Naive thymus-derived CD4-positive, alpha-beta T cell (primary cell): ENCODE measurements at places on chromosomes 12 and 14.

DNA sequence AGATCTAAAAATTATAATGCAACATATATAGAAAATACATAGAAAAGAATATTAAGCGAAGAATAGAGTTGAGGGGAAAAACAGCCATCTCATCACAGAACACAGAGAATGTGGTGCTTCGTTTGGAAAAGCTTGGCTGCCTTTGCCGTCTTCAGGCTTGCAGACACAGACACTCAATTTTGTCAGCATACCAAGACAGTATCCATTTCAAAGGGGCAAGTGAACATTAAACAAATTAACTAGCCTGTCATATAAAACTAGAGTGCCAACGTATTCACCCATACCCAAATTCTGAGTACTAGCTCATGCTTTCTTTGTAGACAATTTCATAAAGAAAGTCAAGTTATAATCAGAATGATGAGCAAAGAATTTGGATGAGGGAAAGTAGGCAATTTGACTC, 40.5 kb downstream of the DMAC2L start:
- no peak for DNase-seq
- no peaks in the 10 kb centered on the region for H3K4me1 ChIP-seq
- H3K36me3 ChIP-seq, result peaks cover under 1% of the 10 kb centered on the region
- no peaks in the 10 kb centered on the region for H3K27me3 ChIP-seq
- no peak overlapping the region for H3K27ac ChIP-seq
- no peak overlapping the region for H3K4me3 ChIP-seq

- no peaks in the 10 kb centered on the region for H3K36me3 ChIP-seq
- no peak overlapping the region for H3K27ac ChIP-seq
- H3K27me3 ChIP-seq, result no peaks in the 10 kb centered on the region
- no peak overlapping the region for H3K4me3 ChIP-seq
- no peaks in the 10 kb centered on the region for H3K4me1 ChIP-seq
These were observed 1143.6 kb downstream of the TMEM121 start for GRCh38 chr14:106670011-106670410.

- H3K36me3 ChIP-seq, result no peaks in the 10 kb centered on the region
- H3K27ac ChIP-seq, result no peak overlapping the region
- no peak for DNase-seq
- no peaks in the 10 kb centered on the region for H3K4me1 ChIP-seq
- no peak overlapping the region for H3K4me3 ChIP-seq
These were observed 144.5 kb upstream of the DCN start for GRCh38 chr12:91327131-91327530.

DNA sequence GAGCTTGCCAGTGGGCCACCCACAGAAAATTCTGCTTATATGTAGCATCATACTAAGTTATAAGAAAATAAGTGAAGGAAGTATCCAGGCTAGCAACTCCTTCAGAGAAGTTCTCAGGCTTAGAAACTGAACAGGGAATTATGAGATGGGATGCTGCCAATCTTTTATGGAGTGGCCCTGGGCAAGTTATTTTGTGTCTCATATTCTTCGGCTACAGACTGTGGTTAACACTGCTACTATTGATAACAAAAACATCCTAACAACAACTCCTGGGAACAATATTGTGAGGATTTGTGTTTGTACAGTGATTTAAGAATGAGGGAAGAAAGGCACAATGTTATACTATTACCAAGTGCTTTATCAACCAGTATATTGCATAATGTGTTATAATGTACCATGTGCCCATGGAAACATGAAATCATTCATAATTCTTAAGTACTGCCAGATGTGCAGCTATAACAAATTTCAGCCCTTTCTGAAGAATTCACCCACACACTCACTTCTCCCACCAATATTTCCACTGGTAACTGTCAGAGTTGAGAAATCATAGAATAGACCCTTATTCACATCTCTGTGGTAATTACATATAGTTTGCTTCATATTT, 113.3 kb upstream of the SOX5 start:
- H3K36me3 ChIP-seq, result no peaks in the 10 kb centered on the region
- no peaks in the 10 kb centered on the region for H3K4me1 ChIP-seq
- no peak overlapping the region for H3K4me3 ChIP-seq
- no peaks in the 10 kb centered on the region for H3K27me3 ChIP-seq
- no peak overlapping the region for H3K27ac ChIP-seq

DNA sequence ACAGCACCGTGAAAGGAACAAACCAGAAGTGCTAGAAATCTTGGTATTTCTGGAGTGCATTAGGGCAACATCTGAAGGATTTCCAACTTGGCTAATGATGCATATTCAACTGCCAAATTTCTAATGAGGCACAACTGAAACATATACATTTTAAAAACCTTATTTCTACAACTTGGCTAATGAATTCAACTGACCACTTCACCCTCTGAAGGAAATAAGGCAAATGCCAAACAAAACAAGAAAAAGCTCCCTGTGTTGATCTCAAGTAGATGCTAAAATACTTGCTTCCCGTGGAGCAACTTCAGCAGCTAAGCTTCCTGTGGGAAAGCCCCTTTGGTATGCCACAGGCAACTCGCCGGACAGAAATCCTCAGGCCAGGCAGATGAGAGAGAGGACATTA, 167.1 kb downstream of the TTC7B start:
- H3K4me3 ChIP-seq, result no peak overlapping the region
- no peaks in the 10 kb centered on the region for H3K27me3 ChIP-seq
- no peaks in the 10 kb centered on the region for H3K4me1 ChIP-seq
- H3K36me3 ChIP-seq, result no peaks in the 10 kb centered on the region
- no peak for DNase-seq

DNA sequence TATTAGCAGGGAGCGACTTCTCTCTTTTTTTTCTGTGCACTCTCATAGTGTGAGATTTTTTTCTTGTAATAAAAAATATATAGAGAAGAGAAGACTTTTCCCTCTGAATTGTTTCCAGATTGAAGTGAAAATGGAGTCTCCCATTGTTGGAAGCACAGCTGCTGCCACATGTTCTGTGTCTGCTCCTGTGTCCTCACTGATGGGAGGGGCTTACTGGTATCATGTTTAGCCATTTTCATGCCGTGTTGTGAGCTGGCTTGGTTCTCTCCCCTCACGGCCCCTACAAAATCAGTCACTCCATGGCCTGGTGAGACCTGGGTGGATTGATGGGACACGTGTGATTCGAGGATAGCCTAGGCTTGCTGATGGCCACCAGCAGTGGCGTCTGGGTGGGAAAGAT, 379.7 kb upstream of the DDHD1 start:
- H3K27me3 ChIP-seq, result no peaks in the 10 kb centered on the region
- H3K4me3 ChIP-seq, result no peak overlapping the region
- DNase-seq, result no peak
- H3K27ac ChIP-seq, result no peak overlapping the region

DNA sequence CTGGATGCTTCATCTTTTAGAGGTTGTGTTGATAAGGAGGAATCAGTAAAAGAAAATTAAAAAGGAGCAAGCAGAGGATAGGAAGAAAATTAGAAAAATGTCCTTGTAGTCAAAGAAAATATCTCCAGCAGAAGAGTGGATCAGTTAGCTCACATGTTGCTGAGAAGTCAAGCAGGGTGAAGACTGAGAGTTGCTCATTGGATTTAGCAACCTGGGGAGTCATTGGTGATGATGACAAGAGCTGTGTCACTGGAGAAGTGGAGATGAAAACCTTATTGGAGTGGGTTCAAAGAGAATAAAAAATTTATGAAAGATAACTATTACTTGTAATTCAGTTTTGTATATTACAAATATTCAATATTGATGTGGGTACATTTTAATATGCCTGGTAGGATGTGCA, 9.8 kb downstream of the FRMD6 start:
- H3K4me3 ChIP-seq, result no peak overlapping the region
- no peak for DNase-seq
- H3K36me3 ChIP-seq, result no peaks in the 10 kb centered on the region
- no peaks in the 10 kb centered on the region for H3K27me3 ChIP-seq
- no peaks in the 10 kb centered on the region for H3K4me1 ChIP-seq

GRCh38 chr14:88993946-88994345, 169.5 kb downstream of the TTC8 start:
- H3K27ac ChIP-seq, result no peak overlapping the region
- H3K4me3 ChIP-seq, result no peak overlapping the region
- H3K36me3 ChIP-seq, result no peaks in the 10 kb centered on the region

GRCh38 chr14:68133856-68134255, 314.3 kb downstream of the RAD51B start:
- H3K4me3 ChIP-seq, result no peak overlapping the region
- H3K27me3 ChIP-seq, result no peaks in the 10 kb centered on the region
- DNase-seq, result no peak
- no peaks in the 10 kb centered on the region for H3K36me3 ChIP-seq

- peaks cover 67% of the 10 kb centered on the region for H3K36me3 ChIP-seq
- no peak overlapping the region for H3K27ac ChIP-seq
- H3K27me3 ChIP-seq, result no peaks in the 10 kb centered on the region
- no peaks in the 10 kb centered on the region for H3K4me1 ChIP-seq
These were observed 21.7 kb downstream of the XRCC3 start for GRCh38 chr14:103693515-103693914.

GRCh38 chr12:10400829-10401228, 8.7 kb downstream of the KLRC4 start:
- DNase-seq, result no peak
- no peak overlapping the region for H3K27ac ChIP-seq
- H3K4me1 ChIP-seq, result peaks cover 31% of the 10 kb centered on the region
- H3K36me3 ChIP-seq, result no peaks in the 10 kb centered on the region

- no peak overlapping the region for H3K4me3 ChIP-seq
- H3K4me1 ChIP-seq, result no peaks in the 10 kb centered on the region
- H3K36me3 ChIP-seq, result no peaks in the 10 kb centered on the region
- no peak overlapping the region for H3K27ac ChIP-seq
These were observed 386.7 kb downstream of the LRIG3 start for GRCh38 chr12:58533652-58534051.

GRCh38 chr12:64806593-64807460, 17.6 kb upstream of the TBC1D30 start:
- DNase-seq, result no peak
- H3K4me1 ChIP-seq, result no peaks in the 10 kb centered on the region
- H3K27ac ChIP-seq, result no peak overlapping the region
- no peaks in the 10 kb centered on the region for H3K27me3 ChIP-seq

- peaks cover 44% of the 10 kb centered on the region for H3K36me3 ChIP-seq
- no peak for DNase-seq
- H3K4me3 ChIP-seq, result no peak overlapping the region
- H3K4me1 ChIP-seq, result peaks cover 4% of the 10 kb centered on the region
These were observed 34.9 kb downstream of the AEBP2 start for GRCh38 chr12:19474147-19474546.

DNA sequence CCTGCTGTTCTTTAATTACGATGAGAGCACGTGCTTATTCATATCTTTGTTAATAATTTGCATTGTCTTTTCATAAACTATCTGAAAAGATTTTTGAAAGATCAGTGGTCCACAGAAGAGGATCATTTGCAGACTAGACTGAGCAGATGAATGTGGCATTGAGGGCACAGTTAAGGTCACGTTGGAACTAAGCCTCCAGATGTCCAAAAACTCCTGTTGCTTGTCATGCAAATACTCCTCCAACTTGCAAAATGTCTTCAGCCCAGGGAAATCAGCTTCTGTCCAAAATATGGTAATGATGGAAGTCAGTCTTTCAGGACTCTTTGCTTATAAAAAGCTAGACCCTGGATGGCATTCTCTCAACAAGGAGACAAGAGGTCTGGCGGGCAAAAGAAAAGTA, 201.6 kb upstream of the TMEM260 start:
- no peaks in the 10 kb centered on the region for H3K36me3 ChIP-seq
- no peak overlapping the region for H3K27ac ChIP-seq
- DNase-seq, result no peak
- H3K4me3 ChIP-seq, result no peak overlapping the region
- H3K27me3 ChIP-seq, result no peaks in the 10 kb centered on the region
- H3K4me1 ChIP-seq, result no peaks in the 10 kb centered on the region

DNA sequence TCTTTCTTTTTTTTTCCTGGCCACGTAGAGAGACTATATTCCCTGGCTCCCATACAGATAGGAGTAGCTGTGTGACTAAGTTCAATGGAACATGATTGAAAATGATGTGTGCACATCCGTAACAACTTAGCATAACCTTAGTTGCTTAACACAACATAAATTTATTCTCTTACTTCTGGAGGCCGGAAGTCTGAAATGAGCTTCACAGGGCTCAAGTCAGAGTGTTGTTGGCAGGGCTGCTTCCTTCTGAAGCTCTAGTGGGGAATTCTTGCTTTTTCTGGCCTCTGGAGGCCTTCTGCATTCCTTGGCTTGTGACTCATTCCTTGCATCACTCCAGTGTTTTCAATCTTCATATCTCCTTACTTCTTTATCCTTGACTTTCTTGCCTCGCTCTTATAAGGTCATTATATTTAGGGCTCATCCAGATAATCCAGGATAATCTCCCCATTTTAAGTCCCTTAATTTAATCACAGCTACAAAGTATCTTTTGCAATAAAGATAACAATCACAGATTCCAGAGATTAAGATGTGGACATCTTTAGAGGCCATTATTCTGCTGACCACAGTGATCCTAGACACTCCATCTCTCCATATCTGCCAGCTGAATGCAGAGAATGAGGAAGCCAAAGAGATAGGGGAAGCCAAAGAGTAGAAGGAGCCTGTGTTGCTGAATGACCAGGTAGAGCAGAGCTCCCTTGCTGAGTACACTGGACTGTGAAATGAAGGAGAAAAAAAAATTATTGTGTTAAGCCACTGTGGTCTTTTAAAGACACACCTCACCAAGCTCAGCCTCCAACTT, 21.0 kb upstream of the SNX6 start:
- no peaks in the 10 kb centered on the region for H3K27me3 ChIP-seq
- H3K27ac ChIP-seq, result no peak overlapping the region
- H3K36me3 ChIP-seq, result no peaks in the 10 kb centered on the region
- no peak for DNase-seq
- H3K4me3 ChIP-seq, result no peak overlapping the region
- no peaks in the 10 kb centered on the region for H3K4me1 ChIP-seq

- no peak overlapping the region for H3K27ac ChIP-seq
- H3K36me3 ChIP-seq, result no peaks in the 10 kb centered on the region
- no peak overlapping the region for H3K4me3 ChIP-seq
- no peak for DNase-seq
- no peaks in the 10 kb centered on the region for H3K27me3 ChIP-seq
- no peaks in the 10 kb centered on the region for H3K4me1 ChIP-seq
These were observed 120.9 kb downstream of the TMEM132C start for GRCh38 chr12:128387811-128388422.

GRCh38 chr14:63656194-63656593, 14.5 kb upstream of the WDR89 start:
- no peak overlapping the region for H3K4me3 ChIP-seq
- DNase-seq, result no peak
- no peaks in the 10 kb centered on the region for H3K36me3 ChIP-seq
- no peaks in the 10 kb centered on the region for H3K27me3 ChIP-seq
- no peak overlapping the region for H3K27ac ChIP-seq

- H3K27me3 ChIP-seq, result no peaks in the 10 kb centered on the region
- H3K4me3 ChIP-seq, result no peak overlapping the region
- no peak for DNase-seq
- H3K27ac ChIP-seq, result no peak overlapping the region
- no peaks in the 10 kb centered on the region for H3K36me3 ChIP-seq
- no peaks in the 10 kb centered on the region for H3K4me1 ChIP-seq
These were observed 479 bp upstream of the NOS1 start for GRCh38 chr12:117361905-117362304.

GRCh38 chr12:119235197-119235751, 56.5 kb downstream of the HSPB8 start:
- no peaks in the 10 kb centered on the region for H3K4me1 ChIP-seq
- no peak overlapping the region for H3K27ac ChIP-seq
- H3K4me3 ChIP-seq, result no peak overlapping the region
- H3K27me3 ChIP-seq, result no peaks in the 10 kb centered on the region
- H3K36me3 ChIP-seq, result no peaks in the 10 kb centered on the region

- H3K4me3 ChIP-seq, result no peak overlapping the region
- no peaks in the 10 kb centered on the region for H3K36me3 ChIP-seq
- H3K4me1 ChIP-seq, result no peaks in the 10 kb centered on the region
- DNase-seq, result no peak
These were observed 183.2 kb downstream of the EPS8 start for GRCh38 chr12:15605881-15606590.

- no peak for DNase-seq
- H3K4me3 ChIP-seq, result no peak overlapping the region
- H3K36me3 ChIP-seq, result no peaks in the 10 kb centered on the region
- no peaks in the 10 kb centered on the region for H3K4me1 ChIP-seq
- H3K27me3 ChIP-seq, result peaks cover 3% of the 10 kb centered on the region
These were observed 28.2 kb upstream of the TMEM233 start for GRCh38 chr12:119565404-119565803.
